ENCODE measurements at places on chromosomes 16 and 17.

GRCh38 chr17:5047446-5047845 is 12.2 kb upstream of the SLC52A1 start:
- DNase-seq: no peak

DNA sequence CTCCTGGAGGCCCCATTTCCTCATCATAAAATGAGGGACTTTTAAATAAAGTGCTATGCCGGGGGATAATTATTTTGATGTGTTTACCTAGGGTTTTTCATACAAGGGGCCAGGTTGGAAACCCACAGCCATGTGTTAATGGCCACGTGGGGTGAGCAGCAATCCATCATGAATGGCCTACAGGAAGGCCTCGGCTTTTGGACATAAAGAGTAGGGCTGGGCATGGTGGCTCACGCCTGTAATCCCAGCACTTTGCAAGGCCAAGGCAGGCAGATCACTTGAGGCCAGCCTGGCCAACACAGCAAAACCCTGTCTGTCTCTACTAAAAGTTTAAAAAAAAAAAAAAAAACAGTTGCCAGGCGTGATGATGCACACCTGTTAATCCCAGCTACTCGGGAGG is 40.3 kb downstream of the MEAK7 start:
- DNase-seq: no peak

- DNase-seq: no peak
These were observed 1.6 kb downstream of the CMIP start for GRCh38 chr16:81445966-81446906.

DNA sequence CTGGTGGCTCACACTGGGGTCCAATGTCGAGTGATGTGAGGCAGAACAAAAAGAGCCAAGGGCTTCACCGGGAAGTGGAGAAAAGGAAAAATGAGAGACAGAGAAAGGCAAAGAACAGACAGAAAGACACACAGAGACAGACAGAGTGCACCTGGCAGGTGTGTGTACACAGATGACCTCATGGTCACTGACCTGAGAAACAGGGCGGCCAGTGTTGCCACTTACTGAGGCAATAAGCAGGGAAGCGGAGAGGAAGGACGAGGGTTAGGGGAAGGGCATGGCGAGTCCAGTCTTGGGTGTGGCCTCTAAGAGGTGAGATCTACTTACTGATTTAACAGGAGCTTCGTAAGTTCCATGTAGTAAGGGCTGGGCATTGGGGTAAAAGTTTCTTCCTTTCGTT is 7.5 kb downstream of the GINS2 start:
- no peak for DNase-seq

DNA sequence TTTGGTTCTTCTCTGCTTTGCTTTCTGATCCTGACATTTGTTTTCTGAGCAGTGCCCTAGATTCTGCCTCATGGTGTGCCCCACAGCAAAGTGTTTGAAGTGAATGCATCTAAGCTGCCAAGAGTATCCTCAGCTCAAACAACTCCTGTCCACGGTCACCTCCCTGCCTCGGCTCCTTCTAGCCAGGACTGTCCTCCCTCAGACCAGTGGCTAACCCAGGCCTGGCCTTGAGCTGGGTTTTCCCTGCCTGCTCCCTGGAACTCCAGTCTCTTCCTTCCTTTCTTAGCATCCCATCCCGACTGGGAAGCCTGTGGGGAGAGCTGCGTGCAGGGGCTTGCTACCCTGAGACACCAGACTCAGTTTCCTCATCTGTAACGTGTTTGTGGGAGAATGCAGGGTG is 256.5 kb downstream of the GSG1L start:
- DNase-seq: no peak

DNA sequence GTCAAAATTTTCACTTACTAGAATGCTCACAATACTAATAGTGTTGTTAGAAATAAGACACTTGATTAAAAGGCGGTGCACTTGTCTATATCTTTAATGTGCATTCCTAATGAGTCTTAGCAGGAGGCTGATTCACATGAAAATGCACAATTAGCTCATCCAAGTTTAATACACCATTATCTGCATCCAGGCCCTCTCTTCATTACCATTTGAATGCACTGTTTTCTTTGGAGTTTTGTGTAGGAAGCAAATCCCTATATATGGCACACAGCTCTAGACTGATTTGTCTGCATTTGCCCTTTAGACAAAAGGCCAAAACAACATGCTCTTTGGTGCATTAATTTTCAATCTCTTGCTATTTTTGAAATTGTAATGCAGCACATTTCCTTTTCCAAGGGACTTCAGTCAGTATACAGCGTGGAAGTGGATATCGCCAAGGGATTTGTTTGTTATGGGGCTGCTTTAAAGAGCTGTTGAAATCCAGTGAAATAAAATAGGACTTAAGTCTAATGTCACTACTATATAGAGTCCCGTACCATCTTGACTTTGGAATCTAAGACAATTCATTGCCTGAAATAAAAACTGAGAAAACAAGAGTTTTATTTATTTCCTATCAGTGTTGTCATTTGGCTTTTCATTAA is 257.6 kb upstream of the CPHXL start:
- no peak for DNase-seq

DNA sequence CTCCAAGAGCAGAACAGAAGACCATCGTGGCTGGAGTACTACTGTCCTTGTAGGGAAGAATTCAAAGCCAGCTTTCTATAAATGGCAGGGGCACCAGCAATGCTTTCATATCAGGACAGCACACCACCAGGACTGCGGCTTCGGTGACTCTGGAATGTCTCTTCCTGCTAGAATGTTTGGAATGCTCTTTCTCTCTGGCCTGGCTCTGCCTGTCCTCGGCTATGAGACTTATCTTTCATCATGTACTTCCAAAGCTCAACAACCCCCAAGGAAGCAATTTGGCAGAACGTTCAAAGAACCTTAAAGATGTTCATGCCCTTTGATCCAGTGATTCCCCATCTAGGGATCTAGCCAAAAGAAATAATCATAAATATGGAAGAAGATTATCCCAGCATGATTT is 52.7 kb upstream of the NOG start:
- no peak for DNase-seq

DNA sequence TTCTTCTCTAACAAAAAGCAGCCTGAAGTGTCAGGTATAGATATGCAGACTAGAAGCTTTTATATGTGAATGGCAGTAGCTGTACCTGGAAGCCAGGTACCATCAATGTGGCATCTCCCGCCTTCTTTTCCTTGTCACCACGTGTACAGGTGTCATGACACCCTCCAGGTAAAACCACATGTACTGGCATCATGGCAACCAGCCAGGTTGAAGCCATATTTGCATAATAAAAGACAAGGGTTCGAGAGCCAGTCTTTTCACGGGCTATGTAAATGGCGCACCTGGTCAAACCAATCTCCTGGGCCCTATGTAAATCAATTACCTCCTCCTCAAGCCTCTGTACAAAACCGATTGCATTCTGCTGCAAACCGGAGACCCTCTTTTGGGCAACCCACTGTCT is 541.3 kb downstream of the CDH11 start:
- DNase-seq: no peak

DNA sequence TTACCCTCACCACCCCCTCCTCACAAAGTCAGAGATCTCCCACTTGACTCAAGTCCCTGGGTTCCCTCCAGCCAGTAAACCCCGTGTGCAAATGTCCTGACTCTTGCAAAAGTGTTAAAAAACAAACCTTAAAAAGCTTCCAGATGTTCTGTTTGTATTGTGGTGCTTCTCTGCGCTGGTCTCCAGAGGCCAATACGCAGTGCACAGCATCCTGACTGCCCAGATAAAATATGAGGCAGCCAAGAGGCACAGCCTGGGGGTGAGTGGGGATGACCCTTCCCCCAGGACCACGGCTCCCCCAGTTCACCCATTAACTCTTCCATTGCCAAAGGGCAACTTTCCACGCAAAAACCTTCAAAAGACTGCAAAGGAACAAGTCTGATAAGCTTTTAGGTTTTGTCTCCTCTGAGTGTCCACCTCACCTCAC is 291.8 kb downstream of the SOX9 start:
- DNase-seq: no peak

DNA sequence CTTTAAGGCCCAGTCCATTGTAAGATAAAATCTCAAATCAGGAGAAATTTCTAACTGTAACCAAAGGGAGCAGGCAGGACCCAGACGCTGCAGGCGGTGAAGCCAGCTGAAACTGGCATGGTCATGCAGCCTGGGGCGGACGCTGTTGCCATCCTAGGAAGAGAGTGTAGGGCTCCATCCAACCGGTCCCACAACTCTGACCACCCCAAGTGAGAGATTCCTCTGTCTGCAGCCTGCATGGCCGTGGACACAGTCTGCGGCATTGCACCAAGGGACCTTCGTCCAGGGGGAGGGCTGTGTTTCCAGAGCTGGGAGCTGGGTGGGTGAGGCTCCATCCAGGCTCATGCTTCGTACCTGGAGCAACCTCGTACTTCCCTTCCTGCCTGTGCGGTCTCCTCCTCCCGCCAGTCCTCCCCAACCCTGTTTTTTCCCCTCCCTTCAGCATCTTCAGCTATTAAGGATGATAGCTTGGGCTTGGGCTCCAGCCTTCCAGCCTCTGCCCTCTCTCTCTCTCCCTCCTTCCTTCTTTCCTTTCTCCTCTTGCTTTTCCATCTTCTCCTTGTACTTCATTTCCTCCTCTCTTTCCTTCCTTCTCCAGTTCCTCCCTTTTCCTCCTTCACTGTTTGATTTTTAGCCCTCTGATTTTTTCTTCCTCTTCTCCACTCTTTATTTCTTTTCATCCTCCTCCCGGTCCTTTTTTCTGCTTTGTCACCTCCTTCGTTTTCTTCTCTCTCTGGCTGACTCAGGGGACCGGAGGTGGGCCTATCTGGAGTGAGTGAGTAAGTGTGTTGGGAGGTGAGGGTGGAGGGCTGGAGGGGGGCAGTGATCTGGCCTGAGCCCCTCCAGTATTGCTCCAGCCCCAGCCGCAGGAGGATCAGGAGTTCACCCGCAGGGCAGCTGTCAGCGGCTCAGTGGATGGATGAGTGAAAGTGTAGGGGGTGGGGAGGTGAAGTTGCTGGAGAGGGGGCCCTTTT is 17.0 kb upstream of the LHX1 start:
- no peak for DNase-seq

DNA sequence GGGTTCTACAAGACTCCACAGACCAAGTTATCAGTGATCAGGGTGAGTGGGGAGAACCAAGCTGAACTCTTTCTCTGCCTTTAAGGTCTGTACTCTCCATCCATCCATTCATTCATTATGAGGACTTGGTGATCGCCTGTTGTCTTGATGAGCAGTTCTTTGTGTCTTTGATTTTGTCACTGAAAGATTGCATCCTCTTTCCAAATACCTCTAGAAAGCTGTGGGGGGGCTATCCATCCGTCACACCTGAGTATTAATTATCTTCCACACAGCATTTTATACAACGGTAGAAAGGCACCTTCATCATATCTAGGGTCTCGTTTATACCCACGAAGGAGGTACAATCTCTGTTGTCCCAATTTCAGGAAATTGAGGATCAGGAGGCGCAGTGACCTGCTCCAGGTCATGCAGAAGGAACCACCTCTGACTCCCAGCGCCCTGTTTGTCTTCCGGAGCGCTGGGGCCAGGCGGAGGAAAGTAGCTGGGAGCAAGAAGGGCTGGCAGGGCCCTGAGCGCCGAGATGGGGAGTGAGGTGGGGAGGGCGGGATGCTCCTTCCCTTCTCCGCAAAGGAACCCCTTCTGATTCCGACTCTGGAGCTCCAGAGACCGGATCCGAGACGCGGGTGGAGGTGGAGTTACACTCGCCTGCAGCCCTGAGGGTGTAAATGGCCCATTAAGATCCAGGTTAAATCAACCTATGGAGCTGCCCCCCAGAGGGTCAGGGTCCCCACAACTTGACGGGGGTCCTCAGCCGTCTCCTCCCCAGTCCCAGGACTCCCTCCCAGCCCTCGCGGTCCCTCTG is 605 bp upstream of the ABAT start:
- DNase-seq: no peak

DNA sequence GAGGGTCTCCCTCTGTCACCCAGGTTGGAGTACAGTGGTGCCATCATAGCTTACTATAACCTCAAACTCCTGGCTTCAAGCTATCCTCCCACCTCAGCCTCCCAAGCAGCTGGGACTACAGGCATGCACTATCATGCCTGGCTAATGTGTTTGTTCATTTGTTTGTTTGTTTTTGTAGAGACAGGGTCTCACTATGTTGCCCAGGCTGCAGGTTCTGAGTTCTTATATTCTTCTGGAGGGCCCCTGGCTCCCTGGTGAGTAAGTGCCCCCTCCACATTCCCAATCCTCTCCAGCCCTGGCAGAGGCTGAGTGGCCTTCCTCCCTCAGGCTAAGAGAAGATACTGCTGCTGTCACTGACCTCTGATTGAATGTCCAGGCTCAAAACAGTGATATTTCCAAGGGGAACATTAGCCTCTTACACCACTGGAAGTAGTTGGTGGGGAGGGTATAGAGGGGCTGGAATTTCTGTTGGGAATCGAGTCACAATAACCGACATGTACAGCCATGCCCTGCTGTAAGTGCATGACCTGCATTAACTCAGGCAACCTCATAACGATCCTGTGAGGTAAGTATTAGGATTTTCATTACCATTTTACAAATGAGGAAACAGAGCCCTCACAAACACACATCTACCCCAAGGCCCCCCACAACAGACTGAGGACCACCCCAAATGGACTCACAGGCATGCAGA is 2.7 kb upstream of the ETV4 start:
- no peak for DNase-seq

DNA sequence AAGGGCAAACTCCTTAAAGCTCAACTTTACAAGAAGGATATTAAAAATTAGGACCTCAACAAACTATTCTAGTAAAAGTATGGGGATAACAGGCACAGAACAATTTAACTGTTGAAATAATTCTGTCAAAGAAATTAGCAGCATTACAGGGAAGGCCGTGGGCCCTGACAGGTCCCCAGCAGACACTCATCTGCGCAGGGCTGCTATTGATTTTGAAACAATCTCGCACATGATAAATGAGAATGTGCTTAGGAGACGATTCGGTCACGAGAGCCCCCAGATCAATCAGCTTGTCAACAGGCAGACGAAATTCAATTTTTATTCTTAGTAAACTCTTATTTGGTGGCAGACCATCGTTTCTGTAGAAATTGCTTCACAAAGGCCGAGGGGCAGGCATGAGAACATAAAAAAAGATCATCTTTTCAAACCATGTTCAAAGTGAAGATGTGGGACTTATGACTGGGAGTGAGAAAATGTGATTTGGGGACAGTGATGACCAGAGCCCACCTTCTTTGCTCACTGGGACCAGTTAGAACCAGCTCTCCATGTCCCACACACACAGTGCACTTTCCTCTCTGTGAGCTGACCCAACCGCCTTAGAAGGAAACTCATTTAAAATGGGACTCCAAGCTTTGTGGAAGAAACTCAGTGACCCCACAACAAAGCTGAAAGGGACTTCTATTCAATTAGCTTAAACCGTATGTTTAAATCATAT is 654.5 kb downstream of the TOX3 start:
- no peak for DNase-seq

- no peak for DNase-seq
These were observed 14.5 kb upstream of the TNFRSF13B start for GRCh38 chr17:16986391-16986790.

DNA sequence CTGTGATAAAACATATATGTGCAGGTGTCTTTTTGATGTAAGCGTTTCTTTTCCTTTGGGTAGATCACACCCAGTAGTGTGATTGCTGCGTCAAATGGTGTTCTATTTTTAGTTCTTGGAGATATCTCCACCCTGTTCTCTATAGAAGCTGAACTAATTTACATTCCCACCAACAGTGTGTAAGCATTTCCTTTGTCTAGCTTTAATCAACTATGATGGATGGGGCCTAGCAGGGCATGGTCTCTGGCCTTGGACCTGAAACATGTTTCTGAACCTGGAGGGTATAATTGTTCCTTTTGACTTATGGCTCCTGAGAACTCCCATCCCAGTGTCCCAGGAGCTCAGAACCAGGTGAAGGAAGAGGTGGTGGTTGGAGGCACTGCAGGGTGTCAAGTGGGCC is 93.9 kb downstream of the HAPSTR1 start:
- no peak for DNase-seq

GRCh38 chr16:4500272-4500671 is 24.1 kb downstream of the HMOX2 start:
- DNase-seq: no peak
